ENCODE measurements at places on chromosomes 1 and 21.

DNA sequence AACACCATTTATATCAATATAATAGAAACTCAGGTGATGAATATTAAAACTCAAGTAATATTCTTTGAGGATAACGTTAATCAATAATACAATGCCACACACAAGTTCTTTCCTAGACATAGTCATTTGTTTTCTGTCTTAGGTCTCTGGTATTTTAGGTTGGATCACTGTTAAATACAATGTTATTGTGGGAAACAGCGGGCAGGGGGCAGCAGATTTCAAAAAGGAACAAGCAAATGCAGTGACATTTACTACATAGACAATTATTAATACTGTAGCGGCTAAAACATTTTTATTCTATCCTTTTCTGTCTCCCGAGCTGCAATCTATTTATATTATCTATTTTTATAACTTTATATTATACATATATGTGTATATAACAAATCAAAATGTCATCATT is 186.4 kb upstream of the ZNHIT6 start:
- no peak for DNase-seq

DNA sequence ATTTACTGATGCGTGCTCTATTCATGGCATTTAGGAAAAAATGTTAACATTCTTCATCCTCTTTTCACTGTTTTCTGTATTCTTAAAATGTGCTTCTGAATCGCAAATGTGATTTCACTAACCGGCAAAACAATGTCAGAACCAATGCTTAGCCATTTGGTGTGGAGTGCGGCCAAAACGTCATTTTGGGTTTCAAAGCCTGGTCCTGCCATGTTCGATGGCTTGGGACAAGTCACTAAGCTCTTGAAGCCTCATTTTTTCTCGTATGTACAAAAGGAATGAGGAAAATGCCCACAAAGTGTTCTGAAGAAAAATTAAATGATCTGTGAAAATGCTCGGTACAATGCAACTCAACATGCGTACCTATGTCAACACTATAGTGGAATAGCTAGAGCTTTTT is 175.3 kb downstream of the APP start:
- no peak for DNase-seq

GRCh38 chr1:68103011-68103545 is 52.7 kb upstream of the DIRAS3 start:
- no peak for DNase-seq

GRCh38 chr1:69929308-69930057 is 275.9 kb downstream of the LRRC40 start:
- no peak for DNase-seq

DNA sequence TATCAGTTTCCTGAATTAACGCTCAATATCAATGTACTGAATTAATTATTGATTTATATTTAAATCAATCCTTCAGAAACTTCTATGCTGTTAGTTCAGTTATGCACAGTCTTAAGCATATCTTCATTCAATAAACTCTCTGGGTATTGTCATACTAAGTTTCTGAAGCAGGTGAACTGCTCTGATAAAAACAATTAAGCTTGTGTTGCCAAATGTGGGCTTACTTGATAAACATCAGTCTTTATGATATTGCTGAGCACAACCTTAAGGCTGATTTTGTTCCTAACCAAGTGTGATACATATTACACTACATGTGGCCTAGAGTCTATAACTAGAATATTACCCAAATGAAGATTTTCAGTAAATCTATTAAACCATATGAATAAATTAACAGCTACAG is 67.6 kb downstream of the DPYD start:
- DNase-seq = no peak

DNA sequence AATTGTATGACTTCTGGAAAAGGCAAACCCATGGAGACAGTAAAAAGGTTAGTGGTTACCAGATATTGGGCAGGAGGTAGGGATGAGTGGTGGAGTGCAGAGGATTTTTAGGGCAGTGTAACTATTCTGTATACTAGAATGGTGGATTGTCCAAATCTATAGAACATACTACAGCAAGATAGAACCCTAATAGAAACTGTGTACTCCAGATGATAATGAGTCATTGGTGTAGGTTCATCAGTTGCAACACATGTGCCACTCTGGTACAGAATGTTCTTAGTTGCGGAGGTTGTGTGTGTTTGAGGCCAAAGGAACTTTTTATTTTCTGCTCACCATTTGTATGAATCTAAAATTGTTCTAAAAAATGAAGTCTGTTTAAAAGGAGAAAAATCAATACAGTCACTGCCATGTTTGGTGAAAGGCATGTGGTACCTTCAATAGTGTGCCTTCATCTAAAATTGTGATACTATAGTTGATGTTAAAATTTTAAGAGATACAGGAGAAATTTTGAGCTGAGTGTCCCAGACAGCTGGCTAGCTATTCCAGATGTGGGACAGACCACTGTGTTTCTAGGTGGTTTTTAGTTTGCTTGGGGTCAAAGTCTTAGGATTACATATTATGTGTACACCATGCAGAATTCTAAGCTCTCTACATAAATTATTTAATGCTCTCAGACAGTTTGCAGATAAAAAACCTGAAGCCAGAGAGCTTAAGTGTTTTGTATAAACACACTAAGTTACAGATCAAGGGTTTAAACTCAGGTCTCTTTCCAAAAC is 150.5 kb downstream of the RPS6KC1 start:
- no peak for DNase-seq

- DNase-seq = peak; percentile 53
These were observed 2.0 kb upstream of the PIP5K1A start for GRCh38 chr1:151196292-151196800.

GRCh38 chr1:180231936-180232335 is 1.9 kb downstream of the LHX4 start:
- peak; percentile 29 for DNase-seq

- no peak for DNase-seq
These were observed 127.4 kb downstream of the ADSS2 start for GRCh38 chr1:244324176-244324883.

DNA sequence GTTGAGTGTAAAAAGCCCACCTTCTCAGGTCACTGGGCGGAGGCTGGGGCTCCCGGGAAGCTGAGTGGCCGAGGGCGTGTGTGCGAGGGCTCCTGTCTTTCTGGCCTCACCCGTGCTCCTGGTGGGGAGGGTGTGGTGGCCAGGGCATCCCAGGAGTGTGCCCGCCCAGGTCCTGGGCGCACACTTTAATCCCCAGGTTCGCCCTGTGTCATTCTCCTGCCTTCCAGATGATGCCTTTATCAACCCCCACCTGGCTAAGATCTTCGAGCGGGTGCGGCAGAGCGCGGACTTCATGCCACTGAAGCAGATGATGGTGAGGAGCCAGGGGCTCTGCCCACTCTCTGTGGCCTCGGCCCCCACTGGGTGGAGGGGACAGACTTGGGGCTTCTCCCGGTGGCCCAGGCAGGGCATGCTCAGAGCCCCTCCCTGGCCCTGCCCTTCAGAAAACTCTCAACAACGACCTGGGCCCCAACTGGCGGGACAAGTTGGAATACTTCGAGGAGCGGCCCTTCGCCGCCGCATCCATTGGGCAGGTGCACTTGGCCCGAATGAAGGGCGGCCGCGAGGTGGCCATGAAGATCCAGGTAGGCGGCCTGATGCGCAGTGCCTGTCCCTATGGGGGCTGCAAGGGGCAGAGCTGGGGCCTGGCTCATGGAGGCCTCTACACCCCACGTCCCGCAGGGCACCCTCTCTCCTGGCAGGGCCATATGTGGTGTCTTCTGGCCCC is 42.5 kb downstream of the COQ8A start:
- no peak for DNase-seq

- no peak for DNase-seq
These were observed 84.8 kb upstream of the MAP1LC3C start for GRCh38 chr1:242083742-242084141.

GRCh38 chr1:112708002-112708448 is 1.1 kb upstream of the RHOC start:
- DNase-seq = no peak

- DNase-seq = no peak
These were observed 24.6 kb downstream of the MIXL1 start for GRCh38 chr1:226248091-226248490.

DNA sequence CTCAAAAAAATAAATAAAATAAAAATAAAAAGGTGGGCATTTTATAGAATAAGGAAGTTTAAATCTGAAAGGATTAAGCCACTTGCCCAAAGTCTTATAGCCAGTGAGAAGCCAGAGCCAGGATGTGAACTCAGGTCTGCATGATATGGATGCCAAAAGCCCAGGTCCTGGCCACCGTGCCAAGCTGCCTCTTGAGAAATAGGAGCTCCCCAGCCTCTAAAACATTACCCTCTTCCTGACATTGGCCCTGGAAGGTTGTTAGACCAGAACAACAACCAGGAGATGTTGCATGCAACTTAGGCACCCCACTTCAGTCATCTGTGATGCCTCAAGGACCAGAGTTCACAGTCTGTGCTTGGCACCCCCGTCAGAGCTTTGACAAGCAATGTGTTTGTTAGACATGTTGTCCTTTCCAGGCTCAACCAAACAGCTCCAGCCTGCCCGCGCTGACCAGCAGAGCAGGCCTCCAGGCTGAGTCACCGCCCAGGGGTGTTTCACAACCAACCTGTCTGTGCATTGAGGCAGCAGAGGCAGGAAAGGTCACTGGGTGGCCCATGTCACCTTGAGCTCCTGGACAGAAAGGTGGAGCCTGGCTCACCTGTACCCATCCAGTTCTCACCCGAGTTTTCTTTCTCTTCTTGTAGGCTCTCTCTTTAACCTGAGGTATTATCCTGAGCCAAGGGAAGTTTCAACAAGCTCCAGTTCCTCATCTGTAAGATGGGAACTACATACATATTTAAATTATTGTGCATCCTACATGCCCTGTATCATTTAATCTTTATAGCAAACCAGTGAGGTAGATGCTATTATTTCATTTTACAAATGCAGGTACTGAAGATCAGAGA is 14.9 kb upstream of the MED18 start:
- no peak for DNase-seq

DNA sequence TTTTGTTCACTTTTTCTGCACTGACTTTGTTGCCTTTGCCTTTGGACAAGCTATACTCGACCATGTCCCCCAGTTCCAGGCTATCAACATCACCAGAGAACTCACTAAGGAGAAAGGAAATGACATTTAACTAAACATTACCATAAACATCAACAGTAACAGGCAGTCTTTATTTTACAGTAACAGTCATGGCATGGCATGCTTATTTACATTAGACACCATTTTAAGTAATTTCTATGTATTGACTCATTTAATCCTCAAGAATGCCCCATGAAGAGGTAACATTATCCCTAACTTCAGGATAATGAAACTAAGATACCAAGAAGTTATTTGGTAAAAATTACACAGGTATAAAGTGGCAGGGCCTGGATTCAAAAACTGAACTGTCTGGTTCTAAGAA is 8.7 kb upstream of the NRAS start:
- no peak for DNase-seq

DNA sequence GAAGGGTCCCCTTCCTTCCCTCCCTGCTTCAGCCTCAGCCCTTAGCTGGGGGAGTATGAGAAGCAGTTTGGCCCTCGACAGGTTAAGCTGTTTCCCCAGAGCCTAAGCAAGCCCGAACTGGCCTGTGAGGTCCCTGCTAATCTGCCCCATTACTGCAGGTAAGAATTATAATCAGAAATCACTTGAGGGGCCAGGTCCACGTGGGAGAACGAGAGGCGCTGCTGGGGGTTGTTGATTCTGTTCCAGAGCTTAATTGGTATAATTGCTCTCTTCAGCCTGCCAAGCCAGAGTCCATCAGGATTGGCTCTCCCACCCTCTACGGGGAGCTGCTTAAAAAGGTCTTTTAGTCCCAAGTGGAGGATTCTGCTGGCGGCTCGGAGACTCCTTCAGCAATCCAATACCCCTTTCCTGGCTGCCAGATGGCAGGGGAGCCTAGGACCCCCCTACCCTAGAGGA is 70.8 kb downstream of the UBE2T start:
- DNase-seq = no peak

- no peak for DNase-seq
These were observed 5.0 kb upstream of the ADAMTSL4 start for GRCh38 chr1:150544204-150544603.

GRCh38 chr1:100266741-100267140 is 725 bp downstream of the RTCA start:
- DNase-seq = no peak

DNA sequence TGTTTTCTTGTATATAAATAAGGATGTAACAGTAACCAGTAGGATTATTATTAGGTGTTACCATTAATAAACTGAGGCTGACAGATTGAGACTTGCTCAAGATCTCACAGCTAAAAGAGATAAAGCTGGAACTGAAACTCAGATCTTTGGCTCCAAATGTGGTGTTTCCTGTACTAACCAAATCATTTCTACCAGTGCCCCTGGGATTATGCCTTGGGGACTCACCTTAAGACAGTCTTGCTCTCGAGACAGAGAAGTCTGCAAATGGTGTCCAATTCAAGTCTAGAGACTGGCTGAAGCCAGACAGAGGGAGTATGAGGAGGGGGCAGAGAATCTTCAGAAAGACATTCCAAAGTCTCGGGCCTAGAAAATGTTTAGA is 593 bp upstream of the CD53 start:
- no peak for DNase-seq

DNA sequence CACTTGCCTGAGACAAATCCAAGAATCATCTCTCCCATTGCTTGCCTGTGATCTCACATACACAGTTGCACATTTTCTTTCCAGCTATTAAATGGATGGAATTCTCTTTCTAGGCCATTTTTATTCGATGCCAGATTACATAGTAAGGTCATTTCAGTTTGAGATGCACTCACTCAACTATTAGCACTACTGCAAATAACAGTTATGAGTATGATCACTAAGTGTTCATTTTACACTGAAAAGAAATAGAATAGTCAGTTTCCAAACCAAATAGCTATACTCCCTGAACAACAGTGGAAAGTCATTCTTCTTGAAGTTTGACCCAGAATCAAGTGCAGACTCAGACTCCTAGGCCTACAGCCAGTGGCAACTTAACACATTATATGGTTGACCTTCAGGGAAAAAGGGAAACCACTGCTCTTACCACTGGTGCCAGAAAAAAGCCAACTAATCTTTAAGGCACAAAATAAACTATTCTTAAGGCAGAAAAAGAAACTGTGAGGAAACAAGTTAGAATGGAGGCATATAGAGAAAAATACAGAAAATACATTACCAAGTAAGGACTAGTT is 31.5 kb downstream of the WNT2B start:
- no peak for DNase-seq

DNA sequence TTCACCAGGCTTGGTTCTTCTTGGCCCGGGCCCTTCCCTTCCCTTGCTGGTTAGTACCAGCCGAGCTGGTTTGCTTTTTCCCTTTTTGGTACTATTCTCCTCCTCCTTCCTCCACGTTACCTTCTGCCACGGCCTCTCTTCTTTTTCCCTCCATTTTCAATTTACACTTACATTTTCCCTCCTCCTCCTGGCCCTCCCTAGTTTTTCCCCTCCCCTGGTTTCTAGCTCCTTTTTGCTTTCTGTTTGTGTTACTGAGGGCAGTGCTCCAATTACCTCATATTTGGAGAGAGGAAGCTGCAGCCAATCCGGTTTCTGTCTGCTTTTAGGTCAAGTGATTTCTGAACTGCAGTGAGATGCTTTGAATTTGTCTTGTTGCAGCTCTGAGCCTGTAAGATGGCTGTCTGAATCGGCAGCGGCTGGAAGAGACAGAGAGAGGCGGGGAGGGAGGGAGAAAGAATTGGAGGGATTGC is 63.7 kb downstream of the MACF1 start:
- no peak for DNase-seq

- no peak for DNase-seq
These were observed 374.0 kb downstream of the CAMTA1 start for GRCh38 chr1:7159116-7159781.
